ENCODE measurements at places on chromosomes 2 and 18.

- DNase-seq: no peak
Observed at GRCh38 chr2:67842375-67842959, 220.3 kb downstream of the C1D start.

GRCh38 chr2:179340678-179341077, 76.0 kb upstream of the SESTD1 start:
- peak; percentile 8 for DNase-seq

GRCh38 chr2:121976926-121977325, 221.5 kb downstream of the TSN start:
- DNase-seq: no peak

DNA sequence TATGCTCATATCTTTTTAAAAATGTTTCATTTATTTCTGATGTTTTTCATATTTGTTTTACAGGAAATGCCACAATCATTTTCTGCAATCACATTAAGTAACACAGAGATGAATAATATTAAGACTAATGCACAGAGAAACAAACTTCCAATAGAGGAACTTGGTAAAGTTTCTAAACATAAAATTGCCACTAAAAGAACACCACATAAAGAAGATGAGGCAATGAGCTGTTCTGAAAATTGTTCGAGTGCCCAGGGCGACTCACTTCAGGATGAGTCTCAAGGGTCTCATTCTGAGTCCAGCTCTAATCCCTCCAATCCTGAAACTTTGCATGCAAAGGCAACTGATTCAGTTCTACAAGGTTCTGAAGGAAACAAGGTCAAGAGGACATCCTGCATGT, 70.4 kb downstream of the APLF start:
- DNase-seq: no peak

GRCh38 chr2:67790622-67791021, 272.2 kb downstream of the C1D start:
- DNase-seq: no peak

DNA sequence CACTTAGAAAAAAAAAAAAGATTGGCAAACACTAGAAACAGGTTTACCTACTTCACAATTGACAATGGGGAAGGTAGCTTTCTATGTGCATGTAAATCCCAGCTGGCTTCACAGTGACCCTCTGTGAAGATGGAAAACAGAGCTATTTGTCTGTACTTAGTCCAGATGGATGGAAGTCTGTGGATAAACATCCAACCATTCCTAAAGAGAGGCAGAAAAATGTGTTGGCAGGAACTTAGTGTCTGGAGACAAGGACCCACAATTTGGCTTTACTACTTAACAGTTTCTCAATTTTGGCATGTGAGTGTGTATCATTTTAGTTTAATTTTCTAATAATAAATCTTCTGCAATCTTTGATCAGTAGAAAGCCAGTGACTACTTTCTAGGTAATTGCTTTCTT, 154.4 kb downstream of the RAD51AP2 start:
- DNase-seq: no peak

GRCh38 chr18:5456577-5457461, 87.0 kb downstream of the EPB41L3 start:
- DNase-seq: peak; percentile 61

GRCh38 chr2:112343827-112344585, 68.6 kb downstream of the ZC3H6 start:
- no peak for DNase-seq

- DNase-seq: no peak
Observed at GRCh38 chr2:1738646-1739302, 5.5 kb downstream of the PXDN start.

DNA sequence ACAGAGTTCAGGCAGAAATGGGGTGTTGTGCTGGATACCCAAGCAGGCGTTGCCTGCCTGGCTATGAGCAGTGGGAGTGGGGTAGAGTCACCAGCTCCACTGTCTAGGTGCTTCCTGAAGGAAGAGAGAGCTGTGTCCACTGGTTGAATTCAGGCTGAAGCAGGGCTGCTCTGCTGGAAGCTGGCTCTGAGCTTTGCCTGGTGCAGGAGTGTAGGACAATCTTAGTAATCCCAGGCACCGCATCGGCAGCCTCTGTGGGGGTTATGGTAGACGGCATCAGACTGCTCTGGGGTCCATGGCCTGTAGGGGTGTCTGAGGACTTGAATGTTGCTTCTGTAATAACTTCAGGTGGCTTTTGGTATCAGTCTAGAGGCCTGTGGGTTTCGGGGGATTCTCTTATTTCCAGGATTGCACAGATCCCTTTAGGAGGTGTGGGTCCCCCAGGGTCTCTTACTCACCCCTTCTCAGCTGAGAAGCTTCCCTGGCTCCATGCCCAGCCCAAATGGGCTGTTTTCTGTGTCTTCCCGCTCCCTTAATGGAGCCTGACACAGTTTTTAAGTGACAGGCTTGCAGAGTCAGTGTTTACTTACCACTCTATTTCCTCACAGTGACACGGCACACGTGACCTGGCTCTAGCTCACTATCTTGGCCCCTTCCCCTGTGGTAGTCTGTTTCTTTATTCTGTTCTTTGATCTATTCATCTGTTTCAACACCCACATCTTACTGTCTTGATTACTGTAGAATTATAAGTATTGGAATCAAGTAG, 644.3 kb downstream of the CBLN2 start:
- no peak for DNase-seq

- DNase-seq: no peak
Observed at GRCh38 chr2:11764359-11764758, 17.9 kb downstream of the LPIN1 start.

DNA sequence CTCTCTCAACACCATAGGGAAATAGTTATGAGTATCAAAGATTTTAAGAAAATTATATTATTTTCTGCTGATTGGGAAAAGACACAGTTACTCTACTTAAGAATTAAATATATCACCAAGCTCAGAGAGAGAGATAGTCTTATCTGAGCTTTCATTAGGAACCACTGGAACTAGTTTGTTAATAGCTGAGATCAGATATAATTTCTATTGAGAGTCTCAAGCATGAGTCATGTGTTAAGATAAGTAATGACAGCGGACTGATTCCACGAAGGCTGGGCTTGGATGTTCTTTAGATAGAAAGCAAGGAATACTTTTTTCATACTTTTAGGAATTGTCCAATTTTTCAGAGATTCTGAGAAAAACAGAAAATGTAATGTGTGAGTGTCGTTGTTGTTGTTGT, 44.4 kb upstream of the RBM44 start:
- DNase-seq: no peak

DNA sequence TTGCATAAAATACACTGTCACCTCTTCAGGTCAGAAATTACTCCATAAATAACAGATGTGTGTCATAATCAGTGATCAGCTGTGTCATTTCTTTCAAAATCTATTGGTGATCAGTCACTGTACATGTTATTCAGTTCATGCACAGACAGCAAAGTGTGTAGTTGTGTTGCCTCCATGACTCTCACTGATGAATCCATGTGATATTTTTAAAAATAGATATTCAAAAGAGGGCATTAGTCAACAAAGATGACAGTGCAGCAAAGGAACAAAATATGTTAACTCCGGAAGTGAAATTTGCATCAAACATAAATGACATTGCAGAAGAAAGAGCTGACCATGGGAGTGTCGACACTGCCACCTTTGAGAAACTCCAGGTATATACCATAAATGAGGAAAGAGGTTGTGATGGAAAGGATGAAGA, 17.1 kb upstream of the MCM6 start:
- no peak for DNase-seq

- peak; percentile 54 for DNase-seq
Observed at GRCh38 chr2:50491541-50492476, 540.1 kb downstream of the NRXN1 start.

- peak; percentile 58 for DNase-seq
Observed at GRCh38 chr2:45494275-45494977, 116.6 kb downstream of the SRBD1 start.

GRCh38 chr18:31942291-31942998, 483 bp downstream of the TRAPPC8 start:
- DNase-seq: peak; percentile 34

DNA sequence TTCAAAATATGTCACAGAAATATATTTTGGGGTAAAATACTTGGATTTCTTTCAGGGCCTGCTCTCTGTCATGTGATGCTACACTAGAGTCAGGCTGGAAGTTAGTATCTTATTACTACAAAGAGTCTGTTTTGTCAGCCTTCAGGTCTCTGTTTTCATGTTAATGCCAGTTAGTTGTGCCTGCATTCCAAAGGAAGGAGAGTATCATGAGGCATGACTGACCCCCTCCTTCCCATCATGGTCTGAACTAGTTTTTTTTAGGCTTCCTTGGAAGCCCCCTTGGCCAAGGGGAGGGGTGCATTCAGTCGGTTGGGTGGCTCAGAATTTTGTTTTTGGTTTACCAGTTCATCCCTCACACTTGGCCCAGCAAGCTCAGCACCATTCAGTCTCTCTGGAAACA, 318.0 kb downstream of the ALK start:
- DNase-seq: no peak

DNA sequence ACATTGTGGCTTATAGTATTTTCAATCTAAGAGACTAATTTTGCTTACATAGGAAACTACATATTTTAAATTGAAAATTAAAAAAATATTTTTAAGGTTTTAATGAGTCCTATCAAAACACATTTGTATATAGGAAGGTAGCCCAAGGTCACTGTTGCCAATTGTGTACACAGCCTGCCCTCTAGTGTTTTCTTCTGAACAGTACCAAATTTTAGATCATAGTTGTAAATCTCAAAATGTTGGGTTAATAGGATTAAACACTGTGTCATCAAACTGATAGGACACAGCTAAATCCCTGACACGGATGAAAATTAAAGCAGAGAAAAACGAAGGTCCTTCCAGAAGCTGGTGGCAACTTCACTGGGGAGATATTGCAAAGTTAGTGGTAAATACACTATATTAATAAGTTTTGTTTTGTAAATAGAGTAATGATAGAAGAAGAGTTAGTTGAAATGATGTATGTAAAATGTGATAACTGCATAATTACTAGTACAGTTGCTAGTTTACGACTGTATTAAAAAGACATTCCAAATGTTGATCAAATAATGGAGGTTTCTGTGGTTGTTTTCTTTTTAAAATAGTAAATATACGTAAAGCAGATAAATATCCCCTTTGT, 19.7 kb downstream of the CLUL1 start:
- no peak for DNase-seq

DNA sequence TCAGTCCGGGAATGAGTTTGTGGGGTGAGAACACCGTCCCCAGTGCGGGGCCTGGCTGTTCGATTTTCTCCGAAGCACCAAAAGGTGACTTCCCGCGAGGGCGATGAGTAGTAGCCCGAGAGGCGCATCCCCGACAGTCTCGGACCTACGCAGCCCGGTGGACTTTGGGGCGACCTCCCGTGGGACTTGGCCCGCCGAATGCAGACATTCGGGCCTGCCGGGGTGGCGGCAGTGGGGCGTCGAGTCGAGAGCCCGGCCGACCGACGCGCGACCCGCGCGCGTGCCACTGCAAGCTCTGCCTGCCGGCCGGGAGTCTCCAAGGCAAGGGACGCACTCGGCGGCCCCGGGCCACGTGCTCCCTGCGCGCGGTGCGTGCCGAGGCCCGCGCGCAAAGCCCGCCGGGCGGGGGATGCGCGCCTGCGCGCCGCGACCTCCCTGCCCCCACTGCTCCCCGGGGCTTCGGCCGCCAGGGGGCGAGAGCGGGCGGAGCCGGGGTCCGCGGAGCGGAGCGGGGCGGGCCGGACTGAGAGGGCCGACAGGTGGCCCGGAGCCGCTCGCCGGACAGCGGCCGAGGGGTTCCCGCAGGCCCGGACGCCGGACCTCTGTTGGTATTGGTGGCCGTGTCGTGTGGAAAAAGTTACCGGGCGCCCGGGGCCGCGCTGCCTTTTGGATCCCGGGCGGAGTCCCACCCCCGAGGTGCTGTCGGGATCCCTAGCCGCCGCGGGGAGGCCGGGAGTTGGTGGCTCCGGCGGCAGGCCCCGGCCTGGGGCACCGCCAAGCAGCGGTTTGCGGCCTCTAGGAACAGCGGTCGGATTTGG, 1.9 kb downstream of the PTMA start:
- peak; percentile 76 for DNase-seq

DNA sequence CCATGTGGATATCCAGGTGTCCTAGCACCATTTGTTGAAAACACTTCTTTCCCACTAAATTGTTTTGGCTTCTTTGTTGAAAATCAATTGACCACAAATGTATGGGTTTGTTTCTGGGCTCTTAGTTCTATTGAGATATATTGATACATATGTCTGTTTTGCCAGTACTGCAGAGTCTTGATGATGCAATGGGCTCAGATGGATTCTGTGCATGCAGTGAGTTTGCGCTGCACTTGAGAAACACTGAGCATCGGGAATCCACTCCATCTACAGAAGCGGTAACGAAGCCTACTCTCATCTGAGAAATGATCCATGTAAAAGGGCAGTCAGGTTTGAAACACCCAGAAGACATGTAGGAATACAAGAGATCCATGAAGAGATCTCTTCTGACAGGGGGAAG, 21.9 kb upstream of the DNAJC10 start:
- no peak for DNase-seq

DNA sequence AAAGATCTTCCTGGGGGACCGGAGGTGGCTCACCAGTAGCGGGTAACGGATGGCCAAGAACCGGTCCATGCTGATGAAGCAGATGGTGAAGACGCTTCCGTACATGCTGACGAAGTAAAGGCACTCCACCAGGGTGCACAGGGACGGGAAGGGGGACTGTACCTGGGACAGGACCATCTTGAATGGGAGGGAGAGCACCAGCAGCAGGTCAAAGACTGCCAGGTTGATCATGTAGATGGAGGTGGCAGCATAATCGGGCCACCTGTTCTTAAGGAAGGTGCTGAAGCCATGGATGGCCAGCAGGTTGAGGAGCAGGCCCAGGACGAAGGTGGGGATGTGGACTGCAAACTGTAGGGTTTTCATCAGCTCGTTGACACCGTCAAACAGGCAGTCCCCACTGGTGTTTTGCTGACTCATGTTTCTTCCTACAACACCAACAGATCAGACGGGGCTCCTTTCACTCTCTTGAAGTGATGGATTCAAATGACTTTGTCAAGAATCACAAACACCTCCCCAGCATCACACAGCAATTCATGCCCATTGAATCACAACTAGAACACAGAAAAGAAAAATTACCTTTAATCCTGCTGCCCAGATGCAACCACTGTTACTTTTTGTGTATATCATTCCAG, 14.4 kb downstream of the GPR55 start:
- no peak for DNase-seq

GRCh38 chr2:84678214-84678613, 161.9 kb downstream of the DNAH6 start:
- no peak for DNase-seq

DNA sequence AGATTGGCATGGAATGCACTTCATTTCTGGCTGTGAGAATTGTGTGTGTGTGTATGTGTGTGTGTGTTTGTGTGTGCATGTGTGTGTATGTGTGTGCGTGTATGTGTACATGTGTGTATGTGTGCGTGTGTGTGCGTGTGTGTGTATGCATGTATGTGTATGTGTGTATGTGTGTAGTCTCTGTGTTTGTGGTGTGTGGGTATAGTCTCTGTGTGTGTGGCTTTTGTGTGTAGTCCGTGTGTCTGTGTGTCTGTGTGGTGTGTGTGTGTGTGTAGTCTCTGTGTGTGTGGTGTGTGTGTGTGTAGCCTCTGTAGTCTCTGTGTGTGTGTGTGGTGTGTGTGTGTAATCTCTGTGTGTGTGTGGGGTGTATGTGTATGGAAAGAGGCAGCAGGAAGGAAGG, 247.3 kb upstream of the SOX11 start:
- DNase-seq: no peak

- DNase-seq: peak; percentile 10
Observed at GRCh38 chr2:9297807-9298206, 91.2 kb downstream of the ASAP2 start.
